ENCODE measurements at places on chromosomes 11 and 22.

- DNase-seq, result peak; percentile 16
Measured at GRCh38 chr22:29635734-29636357, 32.4 kb downstream of the NF2 start.

DNA sequence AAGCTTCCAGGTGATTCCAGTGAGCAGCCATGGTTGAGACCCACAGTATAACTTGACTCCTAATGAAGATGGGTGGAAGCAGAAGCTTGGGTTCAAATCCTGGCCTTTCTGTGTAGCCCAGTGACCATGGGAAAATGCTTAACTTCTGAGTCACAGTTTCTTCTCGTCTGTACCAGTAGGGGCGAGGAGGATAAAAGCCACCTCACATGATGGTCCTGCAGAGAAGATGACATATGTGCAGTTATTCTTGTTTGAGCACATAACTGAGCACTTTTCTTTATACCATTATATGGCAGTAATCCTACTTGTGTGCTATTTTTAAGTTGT, 4.9 kb downstream of the TMEM109 start:
- DNase-seq, result no peak

GRCh38 chr11:86748296-86748695, 52.0 kb upstream of the PRSS23 start:
- no peak for DNase-seq

DNA sequence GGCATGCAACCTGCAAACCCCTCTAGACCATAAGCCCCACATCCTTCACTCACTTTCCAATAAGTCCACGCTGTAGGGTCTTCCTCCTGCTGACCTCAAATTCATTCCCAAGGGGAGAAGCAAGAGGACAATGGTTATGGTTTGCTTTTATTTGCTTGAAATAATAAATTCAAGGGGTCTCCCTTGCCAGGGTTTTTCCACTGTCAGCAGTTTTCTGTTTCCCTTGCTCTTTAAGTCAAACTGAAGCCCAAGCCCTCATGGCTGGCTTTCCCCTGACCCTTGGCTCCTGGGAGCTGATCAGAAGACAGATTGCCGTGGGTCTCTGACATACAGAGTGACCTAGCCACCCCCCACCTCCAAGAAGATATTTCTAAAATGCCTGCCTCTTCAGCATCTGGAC, 3.9 kb downstream of the SLC1A2 start:
- no peak for DNase-seq

GRCh38 chr11:28245131-28245530, 136.9 kb downstream of the METTL15 start:
- DNase-seq, result no peak

DNA sequence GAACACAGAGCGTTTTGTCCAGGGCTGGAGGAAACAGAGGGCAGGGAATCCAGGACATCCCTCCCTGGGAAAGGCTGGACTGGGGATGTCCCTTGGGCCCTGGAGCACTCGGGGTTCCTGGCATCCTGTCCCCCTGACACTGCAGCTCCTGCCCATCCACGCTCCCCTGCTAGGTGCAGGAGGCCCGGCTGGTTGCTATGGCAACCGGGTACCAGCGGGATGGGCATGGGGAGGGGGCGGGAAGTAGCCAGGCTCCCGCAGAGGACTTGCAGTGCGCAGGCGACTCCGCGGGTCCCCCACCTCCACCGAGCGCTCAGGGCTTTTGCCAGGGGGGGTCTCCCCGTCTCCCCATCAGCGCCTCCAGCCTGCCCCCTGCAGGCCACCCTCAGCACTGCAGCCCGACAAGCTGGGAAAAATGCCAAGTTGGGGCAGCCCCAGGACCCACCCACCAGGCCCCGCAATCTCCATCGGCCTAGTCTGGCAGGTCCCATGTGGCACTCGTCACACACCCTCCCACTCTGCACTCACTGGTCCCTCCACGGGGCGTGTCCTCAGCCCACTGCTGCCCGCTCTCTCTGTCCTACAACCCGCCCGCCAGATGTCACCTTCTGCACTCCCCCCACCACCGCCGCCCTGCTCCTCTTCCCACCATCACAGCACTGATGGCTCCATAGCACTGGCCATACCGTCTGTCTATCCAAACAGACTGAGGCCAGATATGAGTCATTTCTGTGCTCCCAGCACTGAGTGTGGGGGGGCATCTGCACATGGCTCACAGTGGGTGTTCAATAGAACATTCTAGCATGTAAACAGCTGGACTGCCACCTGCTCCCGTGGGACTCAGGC, 31.5 kb downstream of the KIAA0930 start:
- no peak for DNase-seq

DNA sequence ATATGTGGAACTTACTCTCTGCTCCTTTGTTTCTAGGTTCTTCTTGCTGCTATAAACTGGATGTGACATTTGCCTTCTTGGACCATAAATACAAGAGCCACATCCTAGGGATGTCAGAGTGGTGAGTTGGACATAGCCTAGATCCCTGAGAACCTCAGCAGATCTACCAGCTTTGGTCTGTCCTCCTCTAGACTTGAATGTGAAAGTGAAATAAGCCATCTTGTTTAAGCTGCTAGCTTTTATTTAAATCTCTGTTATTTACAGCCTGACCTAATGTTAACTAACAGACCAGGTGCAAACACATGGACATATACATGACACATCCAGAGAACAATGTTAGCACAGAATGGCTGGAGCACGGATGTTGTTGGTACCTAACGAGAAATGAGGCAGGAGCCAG, 36.0 kb downstream of the SLN start:
- DNase-seq, result no peak

- DNase-seq, result no peak
Measured at GRCh38 chr22:23542933-23543332, 37.2 kb downstream of the IGLL1 start.

DNA sequence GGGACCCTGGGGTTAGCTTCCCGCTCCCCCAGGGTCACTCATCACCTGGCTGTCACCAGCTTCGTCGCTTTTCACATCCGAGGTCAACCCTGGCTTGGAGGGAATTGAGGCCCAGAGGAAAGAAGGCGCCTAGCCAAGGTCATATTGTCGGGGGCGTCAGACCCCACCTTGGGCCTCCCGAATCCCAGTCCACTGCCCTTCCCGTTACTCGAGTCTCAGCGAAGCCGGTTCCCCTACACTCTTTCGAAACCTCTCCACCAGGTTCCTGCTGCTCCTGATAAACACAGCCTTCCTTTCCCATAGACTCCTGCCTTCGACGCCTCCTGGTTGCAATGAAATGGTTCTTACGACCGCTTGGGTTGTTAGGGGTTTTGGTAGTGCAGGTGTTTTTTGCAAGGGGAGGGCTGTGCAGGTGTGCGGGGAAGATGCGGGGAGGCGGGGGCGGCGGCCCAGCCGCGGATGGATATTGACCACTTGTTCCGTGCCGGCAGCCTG, 642 bp downstream of the NAA40 start:
- no peak for DNase-seq

GRCh38 chr22:45993143-45993692, 16.3 kb upstream of the WNT7B start:
- DNase-seq, result no peak

DNA sequence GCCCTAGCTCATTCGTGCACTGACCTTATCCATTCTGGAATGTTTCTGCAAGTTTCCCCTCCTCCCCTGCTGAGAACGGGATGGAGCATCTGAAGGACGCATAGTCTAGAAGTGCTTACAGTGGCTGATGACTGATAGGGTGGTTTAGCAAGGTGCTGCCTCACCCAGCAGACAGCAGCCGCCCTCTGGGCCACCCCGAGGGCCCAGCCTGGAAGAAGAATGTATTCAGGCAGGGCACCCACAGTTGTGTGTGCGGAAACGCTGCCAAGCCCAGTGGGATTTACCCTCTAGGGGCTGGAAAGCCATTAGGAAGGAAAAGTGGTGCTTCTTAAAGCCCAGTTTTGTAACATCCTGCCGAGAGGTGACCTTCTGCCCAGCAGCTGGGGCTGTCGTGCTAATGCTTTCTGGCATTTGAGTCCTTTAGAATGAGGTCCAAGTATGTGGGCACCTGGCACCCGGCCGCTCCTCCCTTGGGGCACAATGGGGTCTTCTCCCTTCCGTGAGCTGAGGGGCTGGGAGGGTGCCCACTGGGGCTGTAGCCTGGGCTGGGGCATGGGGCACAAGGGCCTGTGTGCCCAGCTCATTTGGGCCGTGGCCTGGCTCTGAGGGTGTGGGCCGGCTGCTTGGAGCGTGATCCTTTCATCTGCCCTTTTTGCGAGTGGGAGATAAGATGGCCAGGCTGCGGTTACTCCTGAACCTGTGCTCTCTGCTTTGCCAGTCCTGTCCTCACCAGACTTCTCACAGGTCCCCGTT, 14.4 kb downstream of the FBLN1 start:
- no peak for DNase-seq

DNA sequence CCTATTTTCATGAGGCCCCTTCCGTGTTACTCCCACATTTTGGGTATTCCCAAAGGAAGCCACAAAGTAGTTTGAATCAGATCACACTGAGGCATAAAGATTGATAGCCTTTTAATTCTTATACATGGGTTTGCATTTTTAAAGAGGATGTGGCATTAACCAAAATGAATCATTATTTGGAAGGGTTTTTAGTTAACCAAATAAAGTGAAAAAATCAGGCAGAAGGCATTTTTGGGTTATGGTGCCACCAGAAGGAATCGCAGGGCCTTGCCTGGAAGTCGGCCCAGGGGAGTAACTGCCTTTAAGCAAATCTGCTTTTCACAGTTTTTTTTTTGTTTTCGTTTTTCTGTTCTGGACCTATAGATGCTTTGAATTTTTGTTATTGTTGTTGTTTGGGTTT, 55.4 kb downstream of the HSD17B12 start:
- DNase-seq, result no peak

Data from NT2/D1 (cell line).